ENCODE measurements at places on chromosomes 2 and 18.

- DNase-seq = no peak
Measured at GRCh38 chr2:75506101-75506697, 54.5 kb downstream of the EVA1A start.

GRCh38 chr2:241225983-241226382, 37.5 kb downstream of the ANO7 start:
- DNase-seq = no peak

GRCh38 chr2:173676647-173677046, 288.5 kb downstream of the SP3 start:
- no peak for DNase-seq

GRCh38 chr2:66301022-66301766, 133.7 kb upstream of the MEIS1 start:
- DNase-seq = no peak

DNA sequence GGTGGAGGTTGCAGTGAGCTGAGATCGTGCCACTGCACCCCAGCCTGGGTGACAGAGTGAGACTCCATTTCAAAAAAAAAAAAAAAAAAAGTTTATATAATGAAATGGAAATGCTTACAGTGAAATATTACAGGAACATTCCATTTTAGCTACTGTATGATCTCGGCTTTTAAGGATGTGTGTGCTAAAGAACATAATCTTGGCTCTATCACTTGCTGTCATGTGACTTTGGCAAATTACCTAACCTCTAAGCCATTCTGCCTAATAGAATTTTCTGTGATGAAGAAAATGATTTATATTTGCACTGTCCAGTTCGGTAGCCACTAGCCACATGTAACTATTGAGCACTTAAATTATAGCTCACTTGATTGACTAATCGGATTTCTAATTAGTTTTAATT, 36.3 kb downstream of the SMAD4 start:
- DNase-seq = no peak

DNA sequence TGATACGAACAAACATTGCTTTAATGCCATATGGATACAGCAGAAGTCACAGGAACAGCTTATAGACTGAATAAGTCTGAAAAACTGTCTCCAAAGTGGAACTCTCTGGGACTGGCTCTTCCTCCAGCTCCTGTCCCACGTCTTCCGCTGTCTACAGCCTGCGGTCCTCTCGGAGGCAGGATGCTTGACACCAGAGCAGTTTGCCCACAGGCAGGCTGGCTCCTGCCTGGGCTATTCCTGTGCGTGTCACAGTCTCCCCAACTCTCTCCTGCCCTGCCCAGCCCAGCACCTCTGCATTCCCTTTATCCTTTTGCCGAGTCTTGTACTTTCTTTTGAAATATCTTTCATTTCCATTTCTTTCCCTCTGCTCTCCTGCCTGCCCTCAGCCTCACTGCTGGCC, 234.1 kb downstream of the FHOD3 start:
- no peak for DNase-seq

- no peak for DNase-seq
Measured at GRCh38 chr2:190717306-190717705, 68.4 kb downstream of the NAB1 start.

- DNase-seq = no peak
Measured at GRCh38 chr2:127024769-127025358, 82.1 kb downstream of the BIN1 start.

DNA sequence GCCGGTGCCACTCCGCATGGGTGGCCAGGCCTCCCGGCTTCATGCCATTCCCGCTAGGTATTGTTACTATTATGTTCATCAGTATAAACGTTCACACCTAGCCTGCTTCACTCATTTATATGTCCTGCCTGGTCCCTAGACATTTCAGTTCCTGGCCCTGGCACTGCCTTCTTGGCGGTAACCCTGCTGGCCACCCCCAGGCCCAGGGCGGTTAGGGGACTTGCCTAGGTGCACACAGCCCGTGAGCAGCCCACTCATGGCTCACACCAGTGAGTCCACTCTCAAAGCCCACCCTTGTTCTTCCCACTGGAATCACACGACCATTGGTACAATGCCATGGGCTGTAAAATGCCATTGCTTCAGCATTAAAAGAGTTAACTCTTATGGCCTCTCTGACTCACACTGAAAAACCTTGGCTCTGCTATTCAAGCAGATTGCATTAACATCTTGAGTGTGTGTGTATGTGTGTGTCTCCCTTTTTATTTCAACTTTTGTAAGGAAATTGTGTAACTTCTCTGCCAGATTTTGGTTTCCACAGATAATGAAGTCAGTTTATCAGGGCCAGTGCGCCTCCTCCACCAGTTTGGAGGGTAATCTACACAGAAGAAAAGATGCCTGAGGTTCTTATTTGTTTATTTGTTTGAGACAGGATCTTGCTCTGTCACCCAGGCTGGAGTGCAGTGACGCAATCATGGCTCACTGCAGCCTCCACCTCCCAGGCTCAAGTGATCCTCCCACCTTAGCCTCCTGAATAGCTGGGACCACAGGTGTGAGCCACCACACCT, 74.2 kb downstream of the RAB31 start:
- no peak for DNase-seq

DNA sequence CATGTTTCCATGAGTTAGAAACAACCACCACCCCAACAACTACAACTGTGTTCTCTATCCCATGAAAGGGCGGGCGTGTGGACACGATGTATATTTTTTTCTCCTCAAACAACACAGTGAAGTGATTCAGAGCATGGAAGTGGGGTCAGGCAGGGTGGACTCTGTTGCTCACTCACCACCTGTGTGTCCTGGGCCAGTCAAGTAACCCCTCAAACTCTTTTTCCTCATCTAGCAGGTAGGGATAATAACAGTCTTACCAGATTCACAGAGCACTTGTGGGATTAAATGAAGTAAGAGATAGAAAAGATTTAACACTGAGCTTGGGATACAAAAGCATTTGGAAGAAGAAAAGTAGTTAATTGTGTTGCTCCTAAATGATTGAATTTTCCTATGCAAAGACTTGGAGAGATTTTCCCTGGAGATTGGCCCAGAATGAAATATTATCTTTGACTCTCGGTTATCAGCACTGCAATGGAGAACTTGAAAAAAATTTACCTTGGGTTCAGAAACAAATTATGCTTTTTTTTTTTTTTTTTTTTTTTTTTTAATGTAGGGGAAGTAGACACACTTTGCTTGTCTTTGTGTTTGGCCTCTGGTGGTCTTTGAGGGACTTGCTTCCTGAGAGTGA, 161.9 kb upstream of the EPAS1 start:
- no peak for DNase-seq

DNA sequence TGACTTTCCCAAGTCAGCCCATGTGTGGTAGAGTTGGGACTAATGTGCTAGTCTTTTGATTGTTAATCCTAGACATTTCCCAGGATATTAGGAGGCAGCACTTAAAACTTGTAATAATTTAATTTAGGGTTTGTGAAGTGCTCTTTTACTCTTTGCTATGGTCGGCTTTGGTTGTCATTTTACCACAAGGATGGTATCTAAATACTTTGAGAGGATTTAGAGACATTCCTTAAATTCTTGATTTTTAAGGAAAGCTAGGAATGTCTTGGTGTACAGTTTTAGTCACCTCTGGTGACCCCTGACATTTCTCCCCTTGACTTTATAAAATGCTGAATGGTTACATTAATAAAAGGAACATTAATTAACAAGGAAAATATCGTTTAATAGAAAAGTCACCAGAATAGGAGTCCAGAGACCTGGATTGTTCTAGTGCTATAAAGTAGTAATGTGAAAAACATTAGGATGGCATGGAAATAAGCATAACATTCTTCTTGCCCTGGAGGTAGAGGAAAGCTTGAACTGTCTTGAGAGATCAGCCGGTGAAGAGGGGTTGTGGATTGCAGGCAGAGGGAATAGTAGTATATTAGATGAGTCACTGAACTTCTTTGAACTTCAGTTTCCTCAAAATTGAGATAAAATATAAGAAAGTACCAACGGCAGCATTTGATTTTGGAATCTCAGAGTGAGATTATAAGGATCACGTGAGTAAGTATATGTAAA, 209.2 kb downstream of the MCFD2 start:
- no peak for DNase-seq

DNA sequence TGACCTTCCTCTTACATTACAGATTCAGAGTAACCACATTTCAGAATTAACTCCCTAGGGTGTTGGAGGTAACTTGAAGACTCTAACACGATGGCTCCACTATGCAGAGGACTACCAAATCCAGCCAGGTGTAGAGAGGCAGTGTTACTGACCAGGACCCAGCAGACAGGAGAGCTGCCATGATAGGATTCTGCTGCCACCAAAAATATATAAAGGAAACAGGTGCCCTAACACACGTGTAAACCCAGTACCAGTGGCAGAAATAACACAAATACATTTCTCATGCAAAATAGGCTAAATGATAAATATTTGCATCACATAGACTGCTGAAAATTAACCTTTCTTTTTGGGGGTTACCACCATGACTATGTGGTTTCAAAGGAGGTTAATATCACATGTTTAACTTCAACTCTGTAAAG, 7.0 kb downstream of the ZBTB14 start:
- DNase-seq = no peak

DNA sequence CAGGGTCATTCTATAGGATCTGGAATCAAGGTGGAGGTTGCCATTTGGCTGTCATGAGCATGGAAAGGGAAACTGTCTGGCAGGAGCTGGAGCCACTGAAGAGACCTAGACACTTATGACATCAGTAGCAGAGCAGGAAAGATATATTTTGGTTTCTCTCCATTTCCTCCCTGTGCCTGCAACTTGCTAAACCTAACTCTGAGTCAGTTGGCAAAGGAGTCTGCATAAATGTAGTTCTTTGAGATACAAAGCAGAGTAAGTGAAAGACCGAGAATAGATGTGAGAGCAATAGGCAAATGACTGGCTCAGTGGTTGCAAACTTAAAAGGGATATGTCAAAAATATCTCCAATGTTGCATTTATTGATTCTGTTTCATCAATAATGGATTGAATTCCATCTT, 757.7 kb downstream of the KCNJ3 start:
- no peak for DNase-seq

DNA sequence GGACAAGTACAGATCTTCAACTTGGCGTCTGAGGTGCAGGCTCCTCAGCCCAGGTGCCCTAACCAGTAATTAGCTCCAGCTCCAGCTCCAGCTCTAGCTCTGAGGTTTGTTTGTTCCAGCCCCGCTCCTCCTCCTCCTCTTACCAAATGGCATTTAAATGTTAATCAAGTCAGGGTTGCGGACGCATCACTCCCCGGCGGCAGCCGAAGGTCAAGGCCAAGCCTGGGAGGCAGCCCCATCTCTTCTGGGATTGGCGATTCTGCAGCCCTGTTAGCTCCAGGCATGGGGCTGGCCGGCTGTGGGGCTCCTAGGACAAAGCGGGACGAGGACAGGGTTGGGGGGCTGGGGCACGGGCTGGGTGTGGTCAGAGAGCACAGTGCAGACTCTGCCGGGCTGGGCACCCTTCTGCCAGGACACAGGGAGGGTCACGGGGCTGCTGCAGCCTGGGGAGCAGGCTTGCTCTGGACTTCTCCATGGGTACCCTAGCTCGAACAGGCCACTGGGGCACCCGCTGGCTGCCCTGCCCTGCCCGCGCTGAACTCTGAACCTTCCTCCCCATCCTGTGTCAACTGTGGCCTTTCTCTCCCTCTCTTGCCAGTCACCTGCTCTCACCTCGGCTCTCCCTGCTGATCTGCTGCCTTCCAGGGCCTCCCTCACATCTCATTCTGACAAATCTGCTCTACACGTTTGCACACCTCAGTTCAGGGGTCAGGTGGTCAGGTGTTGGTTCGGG, 203.3 kb downstream of the CELF4 start:
- DNase-seq = no peak

DNA sequence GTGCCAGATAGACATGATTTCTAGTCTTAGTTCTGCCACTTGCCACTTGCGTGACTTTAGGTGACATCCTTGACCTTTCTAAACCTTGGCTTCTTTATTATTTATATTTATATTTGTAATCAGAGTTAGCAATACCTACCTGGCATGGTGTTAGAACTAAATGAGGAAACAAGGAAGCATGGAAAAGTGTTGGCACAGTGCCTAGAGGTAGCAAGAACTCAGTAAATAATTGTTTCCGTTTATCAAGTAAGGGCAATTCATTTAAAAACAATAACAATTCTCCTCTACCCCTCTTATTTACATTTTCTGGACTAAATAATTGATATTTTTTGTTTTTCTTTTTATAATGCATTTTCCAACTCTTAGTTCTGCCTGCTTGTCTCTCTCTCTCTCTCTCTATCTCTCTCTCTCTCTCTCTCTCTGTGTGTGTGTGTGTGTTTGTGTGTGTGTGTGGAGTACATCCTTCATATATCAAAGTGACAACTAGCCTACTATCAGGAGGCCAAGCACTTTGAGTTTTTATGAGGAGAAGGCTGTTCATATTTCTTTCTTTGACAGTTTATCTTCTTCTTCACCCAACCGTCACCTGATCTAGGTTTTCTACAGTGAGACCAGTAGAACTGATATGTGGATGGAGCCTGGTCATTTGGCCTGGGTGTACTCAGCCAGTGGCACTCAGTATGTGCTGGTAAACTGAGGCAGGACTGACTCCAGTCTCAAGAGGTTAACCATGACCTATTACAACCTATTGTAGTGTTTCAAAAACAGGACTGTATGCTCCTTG, 134.5 kb downstream of the LRRTM1 start:
- no peak for DNase-seq

Measured in PC-9 (cell line).